Inflammatory macrophage treated with lipopolysaccharide for 1 hour (primary cell): ENCODE measurements at places on chromosomes 6 and 20.
A peak's percentile ranks its signal among the peaks of the same experiment; 100 is the strongest.

GRCh38 chr6:118198746-118199145 is 291.7 kb downstream of the SLC35F1 start:
- DNase-seq = no peak

GRCh38 chr6:89355511-89356194 is 3.1 kb upstream of the UBE2J1 start:
- no peak for DNase-seq

GRCh38 chr20:32917191-32917950 is 58.6 kb downstream of the EFCAB8 start:
- no peak for DNase-seq

DNA sequence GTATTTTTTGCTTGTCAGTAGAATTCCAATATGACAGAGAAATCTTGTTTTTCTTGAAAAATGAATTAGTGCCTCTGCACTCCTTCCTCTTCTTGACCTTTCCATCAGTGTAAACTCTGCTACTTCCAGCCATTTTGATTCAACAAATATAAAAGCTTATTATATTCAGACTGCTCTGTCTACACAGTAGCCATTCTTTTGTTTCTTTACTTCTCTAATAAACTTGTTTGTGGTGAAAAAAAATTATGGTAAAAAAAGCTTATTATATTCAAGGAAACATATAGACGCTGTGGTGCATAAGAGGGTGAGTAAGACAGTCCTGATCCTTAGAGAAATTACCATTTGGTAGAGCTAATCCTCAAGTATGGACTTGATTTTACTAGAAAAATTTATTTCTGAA is 11.6 kb downstream of the CAGE1 start:
- DNase-seq = no peak

GRCh38 chr6:109009962-109010704 is 84.5 kb downstream of the SESN1 start:
- no peak for DNase-seq

DNA sequence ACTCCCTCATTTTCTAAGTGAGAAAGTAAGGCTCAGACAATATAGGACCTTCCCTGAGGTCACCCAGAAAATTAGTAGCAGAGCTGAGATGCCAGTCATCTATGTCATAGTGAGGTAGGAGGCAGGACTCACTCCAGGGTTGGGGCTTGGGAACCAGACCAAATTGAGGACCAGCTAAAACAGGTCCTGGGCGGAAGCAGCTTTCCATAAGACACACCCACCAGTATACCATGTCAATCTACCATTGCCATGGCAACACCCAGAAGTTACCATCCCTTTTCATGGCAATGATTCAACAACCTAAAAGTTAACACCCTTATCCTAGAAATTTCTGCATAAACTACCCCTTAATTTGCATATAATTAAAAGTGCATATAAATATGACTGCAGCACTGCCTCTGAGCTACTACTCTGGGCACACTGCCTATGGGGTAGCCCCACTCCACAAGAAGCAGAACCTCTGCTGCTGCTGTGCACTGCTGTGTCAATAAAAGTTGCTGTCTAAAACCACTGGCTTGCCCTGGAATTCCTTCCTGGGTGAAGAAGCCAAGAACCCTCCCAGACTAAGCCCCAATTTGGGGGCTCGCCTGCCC is 30.3 kb upstream of the OCSTAMP start:
- DNase-seq = no peak

- DNase-seq = peak; percentile 49
Measured at GRCh38 chr6:71324194-71324785, 35.7 kb downstream of the OGFRL1 start.
